Posterior cingulate gyrus (tissue), 11 donors: ENCODE measurements at places on chromosomes 4 and X.

- DNase-seq, result no peak
Observed at GRCh38 chr4:186684889-186685309, 38.8 kb downstream of the FAT1 start.

GRCh38 chr4:79174490-79175252 lies 151.2 kb downstream of the NAA11 start:
- no peak for DNase-seq

DNA sequence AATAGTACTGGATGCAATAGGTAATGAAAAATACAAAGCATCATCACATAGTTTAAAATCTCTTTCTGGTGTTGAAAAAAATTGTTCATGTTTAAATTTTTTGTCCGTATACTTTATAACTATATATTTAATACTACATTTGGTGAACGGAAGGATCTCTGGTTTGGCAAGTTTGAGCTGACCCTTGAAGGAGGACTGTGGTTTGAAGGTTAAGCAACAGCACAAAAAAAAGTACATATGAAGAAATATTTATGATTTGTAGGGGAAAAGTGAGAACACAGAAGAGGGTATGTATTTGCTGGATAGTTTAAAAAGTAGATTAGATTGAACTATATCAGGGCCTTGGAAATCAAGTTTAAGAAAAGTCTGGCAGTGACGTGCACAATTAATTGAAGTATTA lies 13.3 kb downstream of the SRP72 start:
- no peak for DNase-seq

DNA sequence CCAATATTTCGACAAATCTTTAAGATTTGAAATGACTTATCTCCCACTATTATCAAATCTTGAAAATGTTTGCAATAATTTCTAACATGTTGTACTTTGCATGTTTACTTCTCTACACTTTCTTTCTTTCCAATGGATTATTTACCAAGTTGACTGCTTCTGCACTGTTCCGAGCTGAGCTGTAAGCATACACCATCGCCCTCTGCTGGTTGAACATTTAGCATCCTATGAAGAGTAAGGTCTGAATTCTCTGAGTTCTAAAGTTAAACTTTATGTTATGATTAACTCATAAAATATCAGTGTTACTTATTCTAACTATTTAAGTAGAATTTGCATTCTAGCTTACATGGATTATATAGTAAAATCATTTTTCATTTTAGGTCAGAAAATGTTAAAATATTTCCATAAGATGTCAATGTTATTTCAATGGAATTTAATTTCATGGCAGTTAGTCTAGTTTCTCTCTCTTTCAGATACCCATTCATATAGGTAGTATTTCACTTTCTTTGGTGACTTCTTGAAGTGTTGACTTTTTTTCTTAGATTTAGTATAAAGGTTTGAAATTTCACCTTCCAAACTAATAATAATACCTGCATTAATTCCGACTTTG lies 137.4 kb downstream of the DKK2 start:
- no peak for DNase-seq
